ENCODE measurements at places on chromosomes 1 and 21. TPM values are rescaled to one million over a fixed set of nuclear protein-coding genes. Genes with fewer than 3 reads are reported as not detected.

The OR2L5 gene
- not detected for polyA plus RNA-seq

The LYPD8 gene
- polyA plus RNA-seq = not detected

- peaks cover 3% of the 10 kb centered on the region for H3K4me1 ChIP-seq
- H3K27me3 ChIP-seq = no peaks in the 10 kb centered on the region
- no peak overlapping the region for H3K4me3 ChIP-seq
- H3K27ac ChIP-seq = no peak overlapping the region
- no peak for DNase-seq
Observed at GRCh38 chr21:36115138-36115730, 19.6 kb upstream of the CBR3 start.

- H3K27me3 ChIP-seq = no peaks in the 10 kb centered on the region
- H3K4me1 ChIP-seq = peaks cover 48% of the 10 kb centered on the region
- H3K4me3 ChIP-seq = no peak overlapping the region
- peak; percentile 38 for DNase-seq
Observed at GRCh38 chr1:234518876-234519275, 39.9 kb upstream of the TARBP1 start.

GRCh38 chr21:15895142-15896106 is 165.6 kb downstream of the USP25 start:
- no peak overlapping the region for H3K27ac ChIP-seq
- H3K4me1 ChIP-seq = no peaks in the 10 kb centered on the region
- peak; percentile 27 for DNase-seq
- no peak overlapping the region for H3K4me3 ChIP-seq

GRCh38 chr1:19003371-19004290 is 47.2 kb upstream of the IFFO2 start:
- H3K27ac ChIP-seq = no peak overlapping the region
- H3K4me3 ChIP-seq = no peak overlapping the region
- DNase-seq = no peak
- H3K36me3 ChIP-seq = no peaks in the 10 kb centered on the region
- H3K4me1 ChIP-seq = no peaks in the 10 kb centered on the region
- H3K27me3 ChIP-seq = peaks cover 12% of the 10 kb centered on the region

DNA sequence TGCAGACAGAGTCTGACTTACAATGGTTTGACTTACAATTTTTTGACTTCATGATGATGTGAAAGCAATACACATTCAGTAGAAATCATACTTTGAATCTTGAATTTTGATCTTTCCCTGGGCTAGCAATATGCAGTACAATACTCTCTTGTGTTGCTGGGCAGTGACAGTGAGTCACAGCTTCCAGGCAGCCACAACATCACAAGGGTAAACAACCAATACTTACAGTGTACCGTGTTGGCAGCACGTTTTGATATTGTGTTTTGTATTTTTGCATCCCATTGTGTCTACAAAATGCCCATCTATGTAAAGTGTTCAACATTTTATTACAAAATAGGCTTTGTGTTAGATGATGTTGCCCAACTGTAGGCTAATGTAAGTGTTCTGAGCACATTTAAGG is 150.9 kb downstream of the NTMT2 start:
- H3K4me1 ChIP-seq = no peaks in the 10 kb centered on the region
- no peaks in the 10 kb centered on the region for H3K27me3 ChIP-seq
- no peak overlapping the region for H3K27ac ChIP-seq
- H3K4me3 ChIP-seq = no peak overlapping the region
- no peak for DNase-seq

The TCP10L gene
- polyA plus RNA-seq = 0.75 TPM

All from muscle of leg (tissue), 16 donors.